Ascending aorta (tissue), 2 donors: ENCODE measurements at places on chromosomes 2 and 18. TPM values are rescaled to one million over a fixed set of nuclear protein-coding genes. Genes with fewer than 3 reads are reported as not detected.

DNA sequence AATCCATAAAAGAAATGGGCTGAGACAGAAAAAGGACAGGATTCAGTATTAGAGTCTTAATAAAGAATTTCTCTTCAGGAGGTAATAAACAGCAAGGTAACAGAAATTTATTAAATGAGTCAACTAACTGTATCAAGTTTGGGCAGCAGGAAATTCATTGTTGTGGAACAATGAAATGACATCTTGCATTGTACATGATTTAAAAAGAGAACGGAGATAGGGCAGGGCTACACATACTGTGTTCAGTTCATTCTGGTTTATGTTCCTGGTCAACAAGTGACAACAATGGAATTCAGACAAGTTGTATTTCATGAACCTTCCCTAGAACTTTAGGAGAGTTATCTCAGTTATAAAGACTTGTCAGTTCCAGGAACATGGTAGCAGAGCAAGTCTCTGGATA, 961.3 kb downstream of the SOCS6 start:
- DNase-seq = no peak

DNA sequence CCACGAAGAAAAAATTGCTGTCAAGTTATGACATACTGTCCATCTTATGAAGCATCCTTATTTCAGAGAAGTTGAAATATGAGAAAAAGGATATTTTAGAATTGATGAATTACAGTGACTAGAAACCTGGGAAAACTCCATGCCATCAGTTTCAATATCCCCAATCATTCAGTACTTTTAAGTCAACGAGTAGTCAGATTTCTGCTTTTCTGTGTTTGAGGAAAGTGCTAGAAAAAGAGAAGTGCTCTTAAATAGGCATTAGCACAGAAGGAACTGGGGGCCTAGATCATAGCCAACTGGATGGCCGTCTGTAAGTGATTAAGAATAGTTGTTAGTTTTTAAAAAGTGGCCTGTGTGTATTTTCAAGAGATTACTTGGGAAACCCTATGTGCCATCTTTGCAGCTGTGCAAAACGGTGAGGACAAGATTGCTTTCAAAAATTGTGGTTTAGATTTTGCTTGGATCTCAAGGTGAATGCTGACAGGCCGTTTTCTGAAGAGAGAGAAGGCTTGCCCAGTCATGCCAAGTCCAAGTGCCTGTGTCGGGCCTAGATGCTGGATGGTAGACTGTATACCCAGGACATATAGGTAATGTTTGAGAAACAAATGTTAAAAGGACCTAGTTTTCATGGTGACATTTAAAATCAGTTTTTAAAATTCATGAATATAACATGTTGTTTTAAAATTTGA, 5.1 kb downstream of the NEDD4L start:
- no peak for DNase-seq

DNA sequence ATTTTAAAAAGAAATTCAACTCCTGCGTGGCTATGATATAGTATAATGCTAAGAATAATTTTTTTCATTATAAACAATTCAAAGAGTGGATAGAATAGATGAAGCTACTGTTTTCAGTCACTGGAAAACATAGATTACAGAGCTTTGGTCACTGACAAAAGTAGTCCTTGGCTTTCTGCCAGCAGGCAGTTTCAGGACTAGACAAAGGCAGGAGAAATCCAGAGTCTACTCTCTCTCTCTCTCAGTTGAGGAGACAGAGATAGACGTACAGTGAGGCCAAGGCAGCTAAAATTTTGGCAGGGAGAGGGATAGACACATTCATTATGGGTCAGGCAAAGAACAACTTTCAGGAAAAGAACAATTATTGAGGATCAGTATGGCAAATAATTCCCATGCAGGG, 491.4 kb upstream of the CRIM1 start:
- no peak for DNase-seq

- DNase-seq = no peak
Measured at GRCh38 chr2:27803046-27803445, 31.5 kb downstream of the MRPL33 start.

GRCh38 chr2:101064868-101065549, 62.9 kb downstream of the RPL31 start:
- DNase-seq = no peak

GRCh38 chr2:11416931-11417330, 49.0 kb downstream of the E2F6 start:
- DNase-seq = no peak

LRP2 gene
- not detected for total RNA-seq

DNA sequence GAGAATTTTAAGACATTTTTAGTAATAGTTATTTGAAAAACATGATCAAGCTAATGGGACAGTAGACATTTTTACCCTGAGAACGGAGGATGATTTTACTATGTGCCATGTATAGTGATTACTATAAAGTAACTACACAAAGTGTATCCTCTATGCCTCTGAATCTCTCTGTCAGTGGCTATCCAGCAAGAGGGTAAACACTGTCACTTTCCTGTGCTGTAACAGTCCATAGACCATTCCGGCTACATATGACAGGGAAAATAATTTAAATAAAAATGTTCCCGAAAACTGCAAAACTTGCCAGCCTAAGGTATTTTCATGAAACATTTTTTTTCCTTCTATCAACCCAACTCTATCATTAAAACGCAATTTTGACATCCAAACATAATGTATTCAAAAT, 1632.2 kb upstream of the ACVR2A start:
- no peak for DNase-seq

GALM gene
- total RNA-seq = 1.4 TPM

DNA sequence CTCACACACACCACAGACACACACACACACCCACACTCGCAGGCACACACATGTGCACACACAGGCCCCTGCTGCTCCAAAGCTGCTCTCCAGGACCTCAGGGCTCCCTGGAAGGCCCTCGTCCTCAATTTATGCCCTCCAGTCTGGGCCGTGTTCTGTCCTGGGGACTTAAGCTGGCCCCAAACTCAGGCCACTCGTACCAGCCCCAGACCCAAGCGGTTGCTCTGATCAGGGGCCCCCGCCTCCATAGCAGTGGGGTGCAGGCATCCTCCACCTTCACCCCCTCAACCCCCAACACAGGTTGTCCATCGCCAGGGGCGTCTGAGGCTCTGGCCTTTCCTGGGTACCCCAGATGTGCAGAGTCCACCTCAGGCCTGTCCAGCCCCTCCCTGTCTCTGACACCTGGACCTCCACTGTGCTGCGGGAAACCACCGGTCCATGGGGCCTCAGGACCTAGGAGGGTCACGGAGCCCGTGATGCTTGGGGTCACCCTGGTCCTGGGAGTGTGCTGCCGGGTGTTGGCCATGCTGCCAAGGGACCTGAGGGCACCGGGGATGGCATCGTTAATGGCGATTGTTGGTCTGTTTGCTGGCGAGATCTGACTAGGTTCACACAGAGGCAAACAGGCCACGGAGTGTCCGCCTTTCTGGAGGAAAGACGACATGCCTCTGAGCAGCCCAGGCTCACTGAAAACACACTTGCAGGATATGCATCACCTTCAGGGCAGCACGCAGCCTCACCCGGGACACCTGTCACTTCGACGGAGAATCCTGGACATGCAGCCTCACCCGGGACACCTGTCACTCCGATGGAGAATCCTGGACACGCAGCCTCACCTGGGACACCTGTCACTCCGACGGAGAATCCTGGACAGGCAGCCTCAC, 155.6 kb downstream of the NDUFA10 start:
- DNase-seq = no peak

- DNase-seq = no peak
Measured at GRCh38 chr2:232518844-232519243, 1.3 kb upstream of the PRSS56 start.

DNA sequence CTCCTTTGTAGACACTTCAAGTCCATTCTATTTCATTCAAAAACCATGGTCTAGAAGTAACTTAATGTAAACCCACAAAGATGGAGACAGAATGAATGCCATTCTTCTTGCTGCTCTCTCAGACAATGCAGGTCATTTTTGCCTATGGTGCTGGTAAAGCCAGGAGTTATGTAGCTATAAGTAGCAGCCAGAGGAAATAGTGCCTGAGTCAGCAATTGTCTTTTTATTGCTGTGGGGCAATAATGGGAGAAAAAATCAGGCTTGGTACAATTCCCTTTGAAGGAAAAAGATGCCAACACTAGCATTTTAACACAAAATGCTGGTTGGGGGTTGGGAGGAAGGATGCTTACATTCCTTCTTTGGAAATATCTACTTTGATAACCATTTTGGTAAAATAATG, 43.5 kb downstream of the SCN1A start:
- DNase-seq = no peak

DNA sequence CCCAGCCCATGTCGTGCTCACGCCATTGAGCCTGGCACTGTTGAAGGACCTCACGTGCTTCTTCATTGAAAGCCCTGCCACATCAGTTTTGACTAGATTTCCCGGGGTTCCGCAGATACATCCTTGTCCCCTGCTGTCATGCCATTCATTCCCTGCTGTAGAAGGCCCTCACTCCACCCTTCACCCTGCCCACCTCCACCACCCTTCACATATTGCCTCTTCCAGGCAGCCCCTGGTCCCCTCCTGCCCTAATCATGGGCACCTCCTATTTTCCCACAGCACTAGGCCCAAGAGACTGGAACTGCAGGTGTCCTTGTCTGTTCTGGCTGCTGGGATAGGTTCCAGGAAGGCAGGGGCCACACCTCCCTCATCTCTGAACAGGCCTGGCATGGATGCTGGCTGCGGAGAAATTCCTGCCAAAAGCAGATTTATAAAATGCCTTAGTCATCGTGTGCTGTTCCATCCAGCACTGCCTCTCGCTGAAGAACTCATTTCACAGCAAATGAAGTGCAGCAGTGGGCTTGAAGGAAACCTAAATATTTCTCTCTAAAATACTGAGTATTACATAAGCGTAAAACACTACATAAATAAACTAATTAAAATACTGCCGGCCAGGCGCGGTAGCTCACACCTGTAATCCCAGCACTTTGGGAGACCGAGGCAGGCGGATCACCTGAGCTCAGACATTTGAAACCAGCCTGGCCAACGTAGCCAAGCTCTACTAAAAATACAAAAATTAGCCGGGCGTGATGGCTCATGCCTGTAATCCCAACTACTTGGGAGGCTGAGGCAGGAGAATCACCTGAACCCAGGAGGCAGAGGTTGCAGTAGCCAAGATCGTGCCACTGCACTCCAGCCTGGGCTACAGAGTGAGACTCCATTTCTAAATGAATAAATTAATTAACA, 38.4 kb downstream of the EIF4E2 start:
- no peak for DNase-seq

- no peak for DNase-seq
Measured at GRCh38 chr2:50401772-50402653, 629.9 kb downstream of the NRXN1 start.

DNA sequence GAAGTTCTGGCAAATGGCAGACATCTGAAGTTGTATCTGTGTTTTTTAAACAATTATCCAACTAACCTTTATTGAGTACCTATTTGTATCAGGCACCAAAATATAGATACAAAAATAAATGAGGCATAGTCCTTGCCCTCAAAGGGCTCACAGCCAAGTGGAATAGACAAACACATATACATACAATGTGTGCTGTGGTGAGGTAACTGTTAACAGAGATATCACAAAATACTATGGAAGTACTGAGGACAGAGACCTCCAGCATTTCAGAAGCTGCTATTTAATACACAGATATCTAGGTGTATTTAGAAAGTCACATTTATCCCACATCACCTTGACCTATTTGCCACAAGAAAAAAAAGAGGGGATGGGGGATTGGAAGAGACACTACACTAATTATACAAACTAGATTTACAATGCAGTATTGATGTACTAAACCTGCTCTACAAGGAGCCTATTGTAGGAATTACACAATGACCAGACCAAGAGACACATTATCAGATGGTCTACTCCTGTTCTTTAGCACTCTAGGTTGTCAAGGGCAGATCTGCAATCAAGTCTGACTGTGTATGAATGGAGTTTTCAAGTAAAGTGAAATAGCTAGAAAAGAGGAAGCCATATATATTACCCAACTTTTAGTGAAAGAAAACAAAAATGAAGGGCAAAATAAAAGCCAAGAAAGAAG, 62.2 kb downstream of the SPIRE1 start:
- no peak for DNase-seq

- no peak for DNase-seq
Measured at GRCh38 chr18:1045658-1046057, 141.0 kb downstream of the ADCYAP1 start.

- no peak for DNase-seq
Measured at GRCh38 chr2:53913721-53914120, 54.0 kb upstream of the GPR75 start.

DNA sequence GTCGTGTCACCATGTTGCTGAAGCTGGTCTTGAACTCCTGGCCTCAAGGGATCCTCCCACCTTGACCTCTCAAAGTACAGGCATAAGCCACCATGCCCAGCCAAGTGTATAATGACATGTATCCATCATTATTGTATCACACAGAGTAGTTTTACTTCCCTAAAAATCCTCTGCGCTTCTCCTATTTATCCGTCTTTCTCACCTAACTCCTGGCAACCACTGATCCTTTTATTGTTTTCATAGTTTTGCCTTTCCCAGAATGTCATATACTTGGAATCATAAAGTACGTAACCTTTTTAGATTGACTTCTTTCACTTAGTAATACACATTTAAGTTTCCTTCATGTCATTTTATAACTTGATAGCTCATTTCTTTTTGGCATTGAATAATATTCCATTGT, 51.0 kb downstream of the ZC3H15 start:
- no peak for DNase-seq

TRIM43 gene
- total RNA-seq = not detected

GRCh38 chr2:2773692-2774091, 442.6 kb upstream of the MYT1L start:
- no peak for DNase-seq

ATP6V1C2 gene
- total RNA-seq = 6.0 TPM
